ENCODE measurements at places on chromosomes 1 and 21.

GRCh38 chr1:236524142-236524894, 536 bp downstream of the LGALS8 start:
- DNase-seq = peak; percentile 80

DNA sequence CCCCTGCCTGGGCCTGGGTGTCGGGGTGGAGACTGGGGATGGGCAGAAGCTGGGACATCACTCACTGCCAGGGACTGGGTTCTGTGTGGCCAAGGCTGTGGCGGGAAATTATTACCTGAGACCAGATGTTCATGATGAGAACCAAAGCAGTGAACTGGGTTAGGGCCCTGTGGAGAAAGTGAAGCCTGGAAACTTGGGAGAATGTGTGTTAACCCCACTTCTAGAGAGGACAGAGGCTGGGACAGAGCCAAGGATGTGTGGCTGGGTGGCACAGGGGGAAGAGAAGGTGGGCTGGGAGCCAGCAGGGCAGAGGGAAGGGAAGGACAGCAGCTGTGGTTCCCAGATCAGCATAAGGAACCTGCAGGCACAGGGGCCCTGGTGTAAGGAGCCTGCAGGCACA, 31.3 kb downstream of the CNIH3 start:
- DNase-seq = no peak

GRCh38 chr1:181064011-181064623, 24.4 kb upstream of the IER5 start:
- no peak for DNase-seq

DNA sequence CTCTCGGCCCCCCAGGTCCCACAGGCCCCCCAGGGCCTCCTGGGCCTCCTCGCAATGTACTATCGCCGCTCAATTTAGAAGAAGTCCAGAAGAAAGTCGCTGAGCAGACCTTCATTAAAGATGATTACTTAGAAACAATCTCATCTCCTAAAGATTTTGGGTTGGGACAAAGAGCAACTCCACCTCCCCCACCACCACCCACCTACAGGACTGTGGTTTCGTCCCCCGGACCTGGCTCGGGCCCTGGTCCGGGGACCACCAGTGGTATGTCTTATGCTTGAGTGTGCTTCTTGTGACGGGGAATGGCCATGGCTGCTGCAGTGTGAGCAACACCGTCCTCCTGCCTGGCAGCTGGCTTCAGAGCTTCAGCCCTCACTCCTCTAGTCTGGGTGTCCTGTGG, 70.2 kb upstream of the DYNLT5 start:
- no peak for DNase-seq

- DNase-seq = no peak
These were observed 35.8 kb downstream of the PTPRF start for GRCh38 chr1:43566382-43567044.

GRCh38 chr1:201511941-201512539, 5.1 kb upstream of the CSRP1 start:
- DNase-seq = no peak

GRCh38 chr1:213876531-213876930, 111.2 kb upstream of the PROX1 start:
- DNase-seq = no peak

GRCh38 chr1:169250795-169251194, 116.8 kb downstream of the NME7 start:
- no peak for DNase-seq

- no peak for DNase-seq
These were observed 58.1 kb downstream of the CAPZB start for GRCh38 chr1:19427087-19427781.

GRCh38 chr1:154607609-154608396, at the start of gene ADAR:
Gene ADAR, minus strand, starts transcription at chr1:154608186. Its CDS starts 180 bp downstream, at chr1:154608006.
- peak; percentile 95 for DNase-seq

DNA sequence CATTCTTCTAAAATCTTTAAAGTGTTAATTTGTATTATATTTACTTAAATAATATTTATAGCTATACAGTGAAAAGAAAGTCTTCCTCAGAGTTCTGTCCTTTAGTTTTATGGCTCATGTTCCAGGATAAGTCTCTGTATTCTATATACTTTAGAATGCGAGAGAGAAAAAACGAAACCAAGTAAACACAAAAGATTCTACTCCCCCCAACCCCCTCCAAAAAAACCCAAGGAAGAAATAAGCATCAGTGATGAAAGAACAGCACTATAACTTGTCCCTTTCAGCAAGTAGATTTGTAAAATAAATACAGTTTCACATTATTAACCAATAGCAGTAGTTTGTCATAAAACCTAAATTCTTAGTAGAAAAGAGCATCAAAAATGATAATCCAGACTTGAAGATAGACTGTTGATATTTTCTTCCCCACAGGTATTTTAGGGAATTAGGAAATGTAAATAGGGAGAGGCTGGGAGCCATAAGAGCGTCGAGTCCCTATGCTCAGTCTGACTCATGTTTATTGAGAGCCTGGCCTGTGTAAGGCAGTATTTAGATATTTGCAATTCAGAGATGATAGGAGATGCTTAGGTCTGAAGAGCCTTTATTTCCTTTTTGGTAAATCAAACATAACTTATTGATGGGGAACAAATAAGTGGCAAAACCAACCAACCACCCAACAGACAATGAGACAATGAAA, 35.5 kb downstream of the CDC14A start:
- DNase-seq = no peak

- DNase-seq = peak; percentile 55
These were observed 56.0 kb downstream of the ADARB1 start for GRCh38 chr21:45130324-45130774.

- no peak for DNase-seq
These were observed 212.1 kb upstream of the FMN2 start for GRCh38 chr1:239879321-239880170.
